ENCODE measurements at places on chromosomes 11 and 22.

DNA sequence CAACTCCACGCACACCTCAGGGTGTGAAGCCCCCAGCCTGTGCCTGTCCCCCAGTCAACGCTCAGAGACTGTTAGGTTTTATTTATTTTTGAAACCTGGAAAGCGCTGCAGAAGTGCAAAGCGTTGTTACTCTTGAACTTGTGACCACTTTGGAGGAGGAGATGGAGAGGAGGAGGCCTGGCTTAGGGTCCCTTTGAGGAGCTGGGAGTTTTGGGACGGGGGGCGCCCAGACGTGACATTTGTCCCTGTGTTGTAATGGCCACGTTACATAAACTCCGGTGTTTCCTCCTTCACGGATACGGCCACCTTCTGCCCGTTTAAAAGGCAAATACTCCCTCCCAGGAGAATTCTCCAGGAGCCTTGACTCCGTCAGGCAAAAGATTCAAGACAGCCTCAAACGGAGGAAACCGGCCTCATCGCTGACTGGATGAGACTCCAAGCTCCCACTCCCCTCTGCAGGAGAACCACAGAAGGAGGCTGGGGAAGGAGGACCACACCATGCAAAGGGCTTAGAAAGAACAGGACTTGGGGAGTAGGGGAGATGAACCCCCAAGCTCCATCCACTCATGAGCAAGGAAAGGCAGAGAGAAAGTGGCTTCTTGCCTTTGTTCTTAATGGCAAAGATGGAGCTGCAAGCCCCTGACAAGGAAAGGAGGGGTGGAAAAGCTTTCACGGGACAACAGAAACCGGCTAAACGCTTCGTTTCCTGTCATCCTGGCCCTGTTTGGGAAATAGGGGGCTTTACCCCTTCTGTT lies 630 bp downstream of the PIK3IP1 start:
- no peak for DNase-seq

- no peak for DNase-seq
Measured at GRCh38 chr11:96905143-96905542, 515.3 kb downstream of the JRKL start.

DNA sequence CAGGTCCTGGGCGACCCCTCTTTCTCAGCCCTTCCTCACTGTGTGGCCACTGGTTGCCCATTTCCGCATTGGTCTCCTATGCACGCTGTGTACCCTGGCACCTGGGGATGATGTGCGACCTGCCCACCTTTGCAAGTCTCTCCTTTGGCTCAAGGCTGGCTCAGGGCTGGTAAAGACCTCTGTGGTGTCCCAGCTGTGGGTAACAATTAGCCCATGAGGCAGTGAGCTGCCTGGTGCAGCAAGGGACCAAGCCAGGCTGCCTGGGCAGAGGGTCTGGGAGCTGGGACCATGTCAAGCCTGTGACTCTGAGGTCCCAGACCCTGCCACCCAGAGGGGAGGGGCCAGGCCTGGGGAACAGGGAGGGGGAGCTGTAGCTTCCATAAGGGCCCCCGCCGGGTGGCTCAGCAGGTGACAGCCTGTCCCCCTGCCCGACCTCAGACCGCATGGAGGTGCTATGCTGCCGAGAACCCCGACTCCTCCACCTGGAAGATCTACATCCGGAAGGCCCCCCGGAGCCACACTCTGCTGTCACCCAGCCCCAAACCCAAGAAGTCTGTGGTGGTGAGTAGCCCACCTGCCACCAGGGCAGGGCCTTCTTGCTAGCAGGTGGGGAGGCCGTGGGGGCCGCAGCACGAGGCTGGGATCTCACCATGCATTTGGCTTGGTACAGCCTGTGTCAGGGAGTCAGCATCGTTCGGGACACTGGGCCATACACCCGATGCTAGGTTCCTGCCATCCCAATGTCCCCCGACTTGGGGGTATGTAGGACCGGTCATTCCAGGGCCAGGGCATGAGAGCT lies 112.5 kb downstream of the KCNQ1OT1 start:
- DNase-seq: no peak

DNA sequence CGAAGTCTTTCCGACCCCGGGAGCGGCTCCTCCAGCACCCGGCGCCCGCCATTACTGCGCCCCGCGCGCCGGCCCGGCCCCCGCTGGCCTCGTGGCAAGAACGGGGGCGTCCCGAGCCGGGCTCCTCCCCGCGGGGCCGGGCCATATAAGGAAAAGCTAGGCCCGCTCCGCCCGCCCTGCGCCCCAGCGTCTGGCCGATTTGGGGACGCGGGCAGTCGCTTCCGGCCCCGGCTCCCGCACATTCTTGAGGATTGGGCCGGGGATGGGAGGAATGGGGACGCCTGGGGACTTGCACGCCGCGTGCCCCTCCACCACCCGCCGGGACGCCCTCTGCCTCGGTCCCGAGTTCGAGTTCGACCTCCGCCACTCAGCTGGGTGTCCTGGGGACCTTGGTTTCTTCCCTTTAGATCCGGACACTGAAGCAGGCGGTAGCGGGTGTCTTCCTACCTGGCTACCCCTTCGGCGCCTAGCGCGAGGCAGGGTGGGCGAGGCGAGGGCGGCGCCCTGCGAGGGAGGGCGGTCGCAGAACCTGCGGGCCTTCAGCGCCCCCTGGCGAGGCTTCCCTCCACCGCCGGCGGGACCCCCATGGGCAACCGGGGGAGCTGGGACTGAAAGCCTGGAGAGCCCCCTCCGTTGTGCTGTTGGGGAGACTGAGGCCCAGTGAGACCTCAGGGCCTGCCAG lies 3.8 kb downstream of the SMTN start:
- DNase-seq: peak; percentile 84

DNA sequence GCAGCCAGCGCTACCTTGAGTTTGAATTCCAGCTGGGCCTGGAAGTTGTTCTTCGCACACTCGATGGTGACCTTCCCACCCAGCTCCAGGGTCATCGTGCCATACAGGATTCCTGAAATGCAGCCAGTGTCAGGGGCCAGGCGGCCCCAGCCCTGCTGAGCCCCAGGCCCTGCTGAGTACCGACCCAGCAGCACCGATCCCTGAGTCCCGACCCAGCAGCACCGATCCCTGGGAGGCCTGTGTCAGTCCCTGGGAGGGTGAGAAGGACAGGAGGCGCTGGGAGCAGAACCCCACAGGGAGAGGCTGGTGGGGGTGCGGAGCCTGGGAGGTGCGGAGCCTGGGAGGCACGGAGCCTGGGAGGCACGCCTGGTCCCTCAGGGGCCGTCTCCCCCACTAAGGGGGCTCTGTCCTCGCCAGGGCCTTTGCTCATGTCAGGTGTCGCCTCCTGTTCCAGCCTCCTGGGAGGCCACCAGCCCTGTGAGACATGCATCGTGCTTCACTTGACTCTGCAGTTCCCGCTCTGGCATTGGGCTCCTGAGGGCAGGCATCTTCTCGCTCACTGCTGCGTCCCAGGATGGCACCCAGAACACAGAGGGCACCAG lies 37.1 kb upstream of the CARS1 start:
- no peak for DNase-seq

GRCh38 chr22:46366327-46366731 lies 30.8 kb downstream of the TRMU start:
- no peak for DNase-seq

- DNase-seq: no peak
Measured at GRCh38 chr11:129787532-129788155, 28.0 kb upstream of the TMEM45B start.

DNA sequence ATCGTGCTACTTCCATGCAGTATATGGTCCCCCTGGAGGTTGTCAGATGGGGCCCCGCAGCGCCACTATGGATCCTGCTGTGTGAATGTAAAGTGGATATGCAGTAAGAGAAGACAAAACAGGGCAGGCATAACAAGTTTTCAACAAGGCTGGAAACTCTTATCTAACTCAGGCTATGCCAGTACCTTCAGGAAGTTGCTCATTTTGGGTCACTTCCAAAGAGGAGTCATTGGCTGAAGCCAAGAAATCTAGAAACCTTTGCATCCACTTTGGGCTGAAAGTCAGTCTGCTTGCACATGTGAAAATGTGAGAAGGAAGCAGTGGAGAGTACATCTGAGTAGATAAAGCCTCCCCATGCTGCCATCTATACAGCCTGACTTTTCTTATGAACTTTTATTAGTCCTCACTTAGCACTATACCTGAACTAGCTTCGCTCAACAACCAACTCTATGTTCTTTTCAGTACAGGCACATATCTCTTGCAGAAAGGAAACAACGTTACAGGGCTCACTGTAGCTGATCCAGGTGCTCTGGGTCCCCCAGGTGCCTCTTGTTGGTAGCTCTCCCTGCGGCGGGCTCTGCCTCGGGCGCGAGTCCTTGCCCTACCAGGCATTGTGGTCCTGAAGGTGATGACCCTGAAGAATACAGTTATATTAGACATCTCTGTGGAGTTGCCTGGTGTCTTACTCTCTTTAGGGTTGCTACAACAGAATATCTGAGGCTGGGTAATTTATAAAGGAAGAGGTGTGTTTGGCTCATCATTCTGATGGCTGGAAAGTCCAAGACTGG lies 12.4 kb downstream of the PIWIL3 start:
- no peak for DNase-seq

- DNase-seq: no peak
Measured at GRCh38 chr11:128500493-128500892, 86.9 kb downstream of the ETS1 start.

- peak; percentile 59 for DNase-seq
Measured at GRCh38 chr11:128627666-128628324, 40.4 kb upstream of the ETS1 start.

GRCh38 chr11:29320196-29320595 lies 696.6 kb downstream of the KCNA4 start:
- no peak for DNase-seq

GRCh38 chr22:49427341-49427740 lies 400.3 kb downstream of the BRD1 start:
- no peak for DNase-seq

All from CD8-positive, alpha-beta memory T cell (primary cell).